ENCODE measurements at places on chromosomes 5 and 9.
A peak's percentile ranks its signal among the peaks of the same experiment; 100 is the strongest.

DNA sequence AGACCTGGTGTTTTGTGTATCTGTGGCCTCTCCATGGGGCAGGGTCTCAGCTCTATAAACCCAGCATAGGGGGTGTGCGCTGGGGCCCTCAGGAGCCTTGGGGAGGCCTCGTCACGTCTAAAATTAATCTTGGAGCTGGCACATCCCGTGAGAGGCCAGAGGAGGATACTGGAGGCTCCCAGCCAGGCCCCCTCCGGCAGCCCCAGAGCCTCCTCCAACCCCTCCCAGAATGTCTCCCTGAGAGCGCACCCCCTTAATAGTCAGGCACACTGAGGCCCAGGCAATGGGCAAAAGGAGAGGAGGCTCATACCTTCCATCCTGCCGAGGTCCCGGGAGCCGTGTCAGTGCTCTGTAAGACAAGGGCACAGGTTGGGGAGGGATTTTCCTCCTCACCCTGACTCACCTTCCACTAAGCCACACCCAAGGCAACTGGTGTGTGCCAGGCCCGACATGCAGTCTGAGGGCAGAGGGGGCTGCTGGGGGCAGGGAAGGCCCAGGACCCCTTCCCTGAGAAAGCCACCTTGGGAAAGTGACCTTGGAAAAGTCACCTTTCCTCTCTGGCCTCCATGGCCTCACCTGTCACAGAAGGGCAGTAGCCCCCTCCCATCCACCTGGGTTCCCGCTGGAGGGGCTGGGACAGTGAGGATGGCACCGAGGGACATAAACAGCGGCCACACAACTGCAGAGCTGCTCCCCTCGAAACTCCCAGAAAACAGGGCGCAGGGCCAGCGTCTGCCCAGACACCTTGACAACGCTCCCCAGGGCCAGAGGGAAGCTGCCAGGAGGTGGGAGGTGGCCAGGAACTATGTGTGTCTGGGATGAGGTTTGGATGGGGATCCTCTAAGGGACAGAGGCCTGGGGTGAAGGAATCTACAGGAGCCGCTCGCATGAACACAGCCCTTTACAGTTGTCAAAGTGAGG lies 2.9 kb downstream of the AK1 start:
- no peak for DNase-seq

GRCh38 chr9:2800394-2801179 lies 43.3 kb downstream of the PUM3 start:
- no peak for DNase-seq

GRCh38 chr9:3931058-3931457 lies 368.8 kb downstream of the GLIS3 start:
- no peak for DNase-seq

GRCh38 chr5:23026252-23027170 lies 173.4 kb upstream of the CDH12 start:
- DNase-seq: no peak

DNA sequence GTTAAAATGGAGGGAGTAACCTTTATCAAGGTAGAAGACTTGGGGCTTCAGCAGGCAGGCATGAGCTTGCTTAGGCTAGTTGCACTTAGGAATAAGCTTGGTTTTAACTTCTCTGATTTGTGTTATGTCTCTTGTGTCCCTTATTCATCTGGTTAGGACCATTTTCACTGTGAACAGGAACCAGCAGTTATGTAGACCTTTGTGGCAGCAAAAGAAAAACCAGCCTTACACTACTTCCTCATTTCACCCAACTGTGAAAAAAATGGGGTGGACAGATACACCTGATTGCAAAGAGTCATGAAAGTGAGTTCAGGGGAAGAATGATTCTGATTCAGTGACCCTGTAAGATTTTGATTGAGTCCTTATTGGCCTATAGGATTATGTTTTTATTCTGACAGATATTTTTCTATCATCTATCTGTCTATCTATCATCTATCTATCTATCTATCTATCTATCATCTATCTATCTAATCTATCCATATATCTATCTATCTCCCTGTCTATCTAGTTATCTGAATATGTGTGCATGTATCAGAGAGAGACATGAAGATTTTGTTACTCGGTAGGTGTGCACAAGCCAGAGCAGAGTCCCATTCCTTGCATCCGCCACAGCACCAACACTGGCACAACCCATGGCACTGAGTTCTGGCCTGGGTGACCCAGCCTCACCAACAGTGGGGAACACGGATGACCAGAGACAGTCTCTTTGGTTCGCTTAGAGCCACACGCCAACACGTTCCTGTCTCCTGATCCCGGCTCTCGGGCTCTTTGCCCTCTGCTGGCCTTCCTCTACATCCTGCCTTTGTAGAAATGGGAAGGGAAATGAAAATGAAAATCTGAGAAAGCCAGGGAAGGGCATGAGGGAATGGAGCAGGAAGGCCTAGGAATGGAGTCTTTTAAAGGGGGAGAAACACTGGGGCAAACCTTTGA lies 1.3 kb upstream of the ZNF366 start:
- DNase-seq: peak; percentile 51

GRCh38 chr5:146510559-146511125 lies 5.3 kb downstream of the GPR151 start:
- no peak for DNase-seq

DNA sequence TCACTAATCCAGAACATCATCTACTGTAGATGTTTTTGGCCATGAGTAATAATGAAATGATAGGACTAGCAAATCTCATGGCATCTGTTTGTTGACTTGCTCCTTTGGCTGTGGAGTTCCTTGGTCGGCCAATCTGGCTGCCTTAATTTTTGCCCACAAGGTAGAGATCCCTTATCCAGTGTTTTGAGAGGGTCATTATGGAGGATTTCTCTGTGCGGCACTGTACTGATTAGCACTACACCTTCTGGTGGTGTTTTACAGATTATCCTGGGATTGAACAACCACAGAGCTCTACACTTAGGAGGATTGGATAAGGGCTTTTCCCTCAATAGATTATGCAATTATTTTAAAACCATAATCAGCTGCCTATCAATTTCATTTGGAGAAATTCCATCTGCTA lies 3.2 kb upstream of the ENHO start:
- DNase-seq: no peak

GRCh38 chr9:26946753-26947727 lies at the start of gene PLAA:
PLAA (minus strand) TSS chr9:26947242; CDS start chr9:26947045, 197 bp downstream.
- DNase-seq: peak; percentile 86

- DNase-seq: no peak
Measured at GRCh38 chr9:127139071-127139731, 16.8 kb upstream of the ANGPTL2 start.

DNA sequence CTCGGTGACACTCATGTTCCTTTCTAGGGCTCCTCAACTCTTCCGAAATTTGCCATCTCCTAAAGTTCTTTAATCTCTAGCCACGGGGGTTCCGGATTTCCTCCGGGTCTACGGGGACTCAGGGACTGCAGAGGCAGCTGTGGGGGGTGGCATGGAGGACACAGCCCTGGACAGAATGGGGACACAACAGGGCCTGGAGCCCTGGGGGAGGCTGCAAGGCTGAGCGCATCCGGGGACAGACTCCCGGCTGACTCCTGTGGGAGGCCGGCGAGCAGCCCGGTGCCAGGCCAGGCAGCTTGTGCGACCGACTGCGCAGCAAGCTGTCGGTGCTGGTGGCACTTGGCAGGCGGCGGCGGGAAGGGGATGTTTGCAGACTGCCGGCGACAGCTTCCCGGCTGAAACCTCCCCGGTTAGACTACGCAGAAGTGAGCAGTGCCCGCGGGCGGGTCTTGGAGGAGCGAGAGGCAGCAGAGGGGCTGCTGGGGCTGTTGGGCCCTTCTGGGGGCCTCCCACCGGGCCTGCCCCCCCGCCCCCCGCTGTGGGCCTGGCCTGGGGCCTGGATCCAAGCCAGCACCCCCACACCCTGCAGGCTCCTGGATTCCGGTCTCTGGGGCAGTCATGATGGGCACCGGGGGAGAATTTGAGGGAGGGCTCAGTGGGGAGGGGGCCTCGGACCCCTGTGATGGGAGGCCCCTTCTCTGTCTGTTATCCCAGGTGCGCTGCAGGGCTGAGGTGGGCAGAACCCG lies 28.7 kb upstream of the UBAC1 start:
- no peak for DNase-seq

DNA sequence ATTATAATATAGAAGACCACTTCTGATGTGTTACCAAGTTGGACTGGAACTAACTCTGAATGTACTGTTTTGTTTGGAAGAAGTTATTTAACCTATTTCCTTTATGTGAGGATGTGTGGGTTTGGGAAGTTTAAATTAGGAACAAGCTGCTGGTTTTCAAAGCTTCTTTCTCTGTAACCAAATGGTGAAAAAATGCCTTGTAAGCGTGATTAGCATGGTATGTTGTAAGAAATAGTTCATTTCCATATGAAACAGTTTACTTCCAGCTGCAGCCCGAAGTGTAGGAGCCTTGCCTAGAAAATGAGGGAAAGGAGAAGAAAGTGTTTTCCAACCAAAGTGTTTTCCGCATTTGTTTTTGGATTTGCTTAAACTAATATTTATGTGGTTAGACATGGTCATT lies 36.0 kb downstream of the TTC1 start:
- no peak for DNase-seq

DNA sequence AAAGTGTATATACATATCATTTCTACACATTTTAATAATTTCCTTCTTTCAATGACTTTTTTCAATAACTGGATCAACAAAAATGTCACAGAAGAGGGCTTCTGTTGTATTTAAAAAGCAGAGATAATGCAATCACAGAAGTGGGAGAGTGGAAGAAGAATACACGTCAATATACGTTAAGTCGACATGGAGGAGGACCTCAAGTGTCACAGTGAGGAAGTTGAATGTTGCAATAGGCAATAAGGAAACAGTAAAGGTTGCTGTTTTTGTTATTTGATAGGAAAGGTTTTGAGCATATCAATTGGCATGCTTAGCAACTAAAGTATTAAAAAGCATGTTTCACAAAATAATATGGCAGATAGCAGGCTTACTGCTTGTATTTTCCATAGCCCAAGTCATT lies 184.0 kb upstream of the NR4A3 start:
- DNase-seq: no peak

- no peak for DNase-seq
Measured at GRCh38 chr9:105216440-105217178, 27.8 kb upstream of the SLC44A1 start.

DNA sequence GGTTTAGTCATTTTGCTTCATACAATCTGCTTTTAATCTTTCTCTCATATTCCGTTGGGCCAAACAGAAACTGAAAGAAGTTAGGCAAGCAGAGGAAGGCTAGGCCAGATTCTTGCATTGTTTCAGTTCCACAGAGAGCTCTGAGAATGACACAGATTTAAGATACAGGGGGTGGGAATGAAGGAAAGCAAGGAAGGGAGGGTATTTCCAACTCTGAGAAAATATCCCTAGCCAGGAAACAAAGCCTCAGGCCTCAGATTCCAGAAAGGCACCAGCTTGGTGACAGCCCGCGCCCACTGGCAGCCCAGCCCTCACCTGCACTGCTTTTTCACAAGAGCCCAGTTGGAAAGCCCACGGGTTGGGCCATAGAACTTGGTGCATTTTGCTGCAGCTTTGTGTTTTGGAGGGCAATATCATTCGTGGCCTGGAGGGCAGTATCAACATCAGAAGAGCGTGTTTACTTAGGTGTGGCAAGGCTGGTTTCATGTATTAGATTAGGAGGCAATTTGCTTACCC lies 63.5 kb downstream of the ENC1 start:
- DNase-seq: no peak

GRCh38 chr5:74127381-74128320 lies 501.7 kb downstream of the ARHGEF28 start:
- DNase-seq: peak; percentile 94

DNA sequence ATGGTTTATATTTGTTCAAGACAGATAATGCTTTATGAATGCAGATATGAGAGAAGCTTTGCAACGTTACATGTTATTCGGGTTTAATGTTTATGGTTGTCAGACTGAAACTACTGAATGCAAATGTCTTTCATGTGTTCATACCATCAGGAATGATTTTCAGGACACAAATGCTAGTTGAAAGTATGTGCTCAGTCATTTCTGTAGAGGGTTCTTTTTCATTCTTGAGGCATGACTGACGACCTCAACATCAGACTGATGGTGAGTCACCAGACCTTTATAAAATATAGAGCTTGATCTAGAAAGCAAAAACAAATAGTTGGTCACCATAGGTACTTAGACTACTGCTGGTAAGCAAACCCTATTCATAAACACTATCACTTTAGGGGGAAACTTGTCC lies 287.3 kb upstream of the NUDT12 start:
- no peak for DNase-seq

DNA sequence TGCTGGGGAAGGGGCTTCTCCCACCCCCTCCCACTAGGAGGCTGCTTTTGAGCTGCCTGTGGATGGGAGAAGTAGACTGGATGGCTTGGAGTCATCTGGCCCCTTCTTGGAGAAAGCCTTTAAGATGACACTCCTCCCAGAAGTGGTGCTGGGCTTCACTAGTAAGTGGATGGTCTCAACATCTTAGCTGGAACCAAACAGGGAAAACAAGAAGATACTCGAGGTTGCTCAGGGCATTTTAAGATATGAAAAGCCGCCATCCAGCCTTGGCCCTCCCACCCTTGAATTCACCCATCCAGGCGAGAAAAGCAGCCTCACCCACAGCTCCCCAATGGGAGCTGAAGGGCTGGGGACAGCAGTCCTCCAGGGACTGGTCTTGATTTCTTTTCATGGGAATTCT lies 7.8 kb upstream of the SMIM32 start:
- no peak for DNase-seq

- DNase-seq: no peak
Measured at GRCh38 chr5:180817893-180818674, 15.5 kb upstream of the MGAT1 start.

DNA sequence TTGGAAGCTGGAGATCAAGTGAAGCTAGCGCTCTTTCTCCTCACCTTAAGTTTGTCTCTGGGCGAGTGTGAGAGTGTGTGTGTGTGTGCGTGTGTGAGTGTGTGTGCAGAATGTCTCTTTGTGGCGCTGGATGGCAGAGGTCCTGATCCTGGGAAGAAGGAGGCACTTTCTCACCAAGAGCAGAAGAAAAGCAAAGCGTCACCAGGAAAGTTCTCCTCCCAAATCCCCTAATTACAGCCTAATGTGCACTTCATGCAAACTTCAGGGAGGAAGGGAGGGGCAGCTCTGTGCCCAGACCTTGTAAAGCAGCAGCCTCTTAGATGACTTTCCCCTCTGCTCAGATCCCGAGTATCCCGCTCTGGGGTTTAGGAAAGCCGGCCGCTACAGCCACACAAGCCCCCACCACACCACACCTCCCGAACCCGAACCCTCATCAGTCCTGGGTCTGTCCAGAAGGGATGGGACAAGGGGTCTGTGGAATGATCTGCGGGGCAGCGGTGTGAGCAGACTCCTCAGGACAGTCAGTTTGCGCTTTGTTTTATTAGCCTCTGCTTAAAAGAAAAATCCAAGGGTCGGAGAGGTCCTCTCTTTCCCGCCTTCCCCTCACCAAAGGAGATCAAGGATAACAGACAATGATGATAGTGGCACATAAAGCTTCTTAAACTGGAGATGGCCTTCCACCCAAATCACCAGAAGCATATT lies at the start of gene HAPLN1:
Gene HAPLN1, minus strand, starts transcription at position 20 of the 702 bp plus-strand sequence. CDS start 47,332 bp downstream, outside the sequence.
- DNase-seq: no peak

DNA sequence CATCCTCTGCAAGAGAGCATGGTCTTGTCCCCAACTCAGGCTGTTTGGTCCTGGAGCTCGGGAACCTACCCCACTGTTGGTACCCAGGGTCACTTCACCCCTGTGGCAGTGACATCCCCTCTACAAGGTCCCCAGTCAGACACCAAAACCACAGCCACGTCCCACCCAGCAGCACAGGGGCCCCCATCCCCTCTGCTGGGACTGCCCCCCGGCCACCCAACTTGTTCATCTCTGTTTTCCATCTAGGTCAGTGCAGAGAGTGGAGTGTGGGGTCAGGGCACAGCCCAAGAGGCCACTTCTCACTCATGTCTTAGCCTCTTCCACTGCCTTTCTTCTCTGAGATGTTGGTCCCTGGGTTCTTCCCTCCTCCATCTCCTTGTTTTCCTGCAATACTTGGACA lies 233.9 kb upstream of the NFIL3 start:
- DNase-seq: no peak

GRCh38 chr5:25544652-25545249 lies 900.0 kb upstream of the CDH10 start:
- DNase-seq: no peak

Data from dermis microvascular lymphatic vessel endothelial cell (primary cell).